EL (cell line): ENCODE measurements at places on chromosomes 2 and 18.

GRCh38 chr2:201126308-201127151 lies 10.6 kb downstream of the CFLAR start:
- DNase-seq: peak; percentile 63

- DNase-seq: no peak
These were observed 239.1 kb downstream of the HDAC4 start for GRCh38 chr2:239161711-239162140.

GRCh38 chr2:208280234-208280633 lies 14.2 kb downstream of the PIKFYVE start:
- DNase-seq: no peak

DNA sequence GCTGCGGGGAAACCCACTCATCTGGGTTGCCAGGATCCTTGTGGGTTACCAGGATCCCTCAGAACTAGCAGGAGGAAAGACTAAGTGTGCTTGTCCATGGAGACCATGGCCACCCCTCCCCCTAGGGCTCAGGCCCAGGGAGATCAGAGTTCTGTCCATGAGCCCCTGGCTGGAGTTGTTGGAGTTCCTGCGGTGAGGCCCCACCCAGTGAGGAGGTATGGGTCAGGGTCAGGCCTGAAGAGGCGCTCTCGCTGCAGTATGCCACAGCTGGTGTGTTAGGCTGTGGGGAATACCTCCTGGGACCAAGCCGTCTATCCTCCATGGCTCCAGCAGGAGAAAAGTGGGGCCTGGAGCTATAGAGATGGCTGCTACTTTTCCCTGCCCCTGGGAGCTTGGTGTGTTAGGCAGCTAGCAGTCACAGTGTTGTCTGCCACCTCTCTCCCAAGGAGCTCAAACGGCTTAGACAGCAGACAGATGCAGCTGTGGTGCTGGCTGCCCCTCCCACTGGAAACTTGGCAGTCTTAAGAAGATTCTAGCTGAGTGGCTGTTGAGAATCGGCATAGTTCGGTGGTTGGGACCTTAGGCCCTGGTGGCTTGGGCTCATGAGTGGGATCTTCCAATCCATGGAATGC lies 240.3 kb upstream of the CELF4 start:
- no peak for DNase-seq

GRCh38 chr18:32343634-32344033 lies 127.0 kb downstream of the GAREM1 start:
- no peak for DNase-seq

DNA sequence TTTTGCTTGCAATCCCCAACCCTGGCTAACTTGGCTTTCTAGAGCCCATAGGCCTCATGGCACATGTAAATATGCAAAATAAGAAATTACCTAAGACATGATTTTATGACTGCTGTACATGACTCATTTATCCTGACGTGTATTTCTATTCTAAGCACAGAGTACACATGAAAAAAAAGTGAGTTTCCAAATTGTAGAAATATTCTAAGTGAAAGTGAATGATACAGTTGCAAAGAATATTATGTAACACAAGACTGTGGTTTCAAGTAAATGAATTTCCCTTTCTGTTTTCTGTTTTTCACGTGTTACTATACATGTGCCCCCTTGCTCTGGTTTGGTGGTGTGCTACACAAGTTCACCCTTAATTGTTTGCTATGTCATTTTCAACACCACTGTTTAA lies 162.4 kb downstream of the LRP1B start:
- DNase-seq: no peak

- DNase-seq: no peak
These were observed 643.3 kb downstream of the SOCS6 start for GRCh38 chr18:70931942-70932814.

DNA sequence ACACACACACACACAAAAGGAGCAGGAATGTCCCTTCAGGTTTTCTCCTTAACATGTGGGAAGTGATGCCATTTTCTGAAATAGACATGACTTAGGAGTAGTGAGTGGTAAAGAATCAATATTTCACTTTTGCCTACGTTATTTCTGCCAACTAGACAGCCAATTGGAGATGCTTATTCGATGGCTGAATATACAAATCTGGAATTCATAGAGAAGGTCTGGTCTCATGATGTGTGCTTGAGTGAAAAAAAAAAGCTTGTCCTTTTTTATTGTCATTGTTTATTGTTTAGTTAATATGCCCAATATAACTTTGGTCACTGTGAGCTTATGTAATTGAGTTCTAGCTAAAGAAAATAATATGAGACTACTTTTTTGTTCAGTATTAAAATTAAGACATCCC lies 284.3 kb downstream of the GULP1 start:
- DNase-seq: no peak

DNA sequence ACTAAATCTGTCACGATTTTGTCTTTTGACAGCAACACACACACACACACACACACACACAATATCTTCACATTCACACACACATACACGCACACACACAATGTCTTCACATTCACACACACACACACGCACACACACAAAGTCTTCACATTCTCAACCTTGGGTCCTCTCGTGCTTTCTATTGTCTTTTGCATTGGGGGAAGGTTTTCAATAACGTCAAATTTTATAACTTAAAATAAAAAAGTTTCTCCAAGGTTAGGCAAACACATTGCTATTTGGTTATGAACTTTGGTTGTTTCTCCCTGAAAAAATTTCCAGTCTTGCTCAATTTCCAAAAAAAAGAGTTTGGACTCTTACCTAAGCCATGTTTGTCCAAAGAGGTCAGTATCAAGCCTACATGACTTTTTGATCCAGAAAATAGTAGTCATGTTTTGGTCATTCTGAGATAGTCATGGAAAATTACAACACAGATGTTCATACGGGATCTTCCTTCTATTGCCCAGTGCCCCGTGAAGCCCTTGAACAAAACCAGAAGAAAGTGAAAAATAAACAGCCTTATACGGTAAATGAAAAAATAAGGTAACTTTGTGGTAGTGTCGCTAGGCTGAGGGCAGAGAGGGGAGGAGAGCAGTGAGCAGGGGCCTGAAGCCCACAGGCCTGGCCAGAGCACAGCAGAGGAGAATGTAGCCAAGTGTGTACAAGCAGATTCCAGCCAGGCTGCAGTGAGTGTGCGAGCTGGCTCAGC lies 542.8 kb upstream of the ID2 start:
- DNase-seq: no peak

GRCh38 chr18:65567372-65567771 lies 183.4 kb upstream of the CDH7 start:
- no peak for DNase-seq

DNA sequence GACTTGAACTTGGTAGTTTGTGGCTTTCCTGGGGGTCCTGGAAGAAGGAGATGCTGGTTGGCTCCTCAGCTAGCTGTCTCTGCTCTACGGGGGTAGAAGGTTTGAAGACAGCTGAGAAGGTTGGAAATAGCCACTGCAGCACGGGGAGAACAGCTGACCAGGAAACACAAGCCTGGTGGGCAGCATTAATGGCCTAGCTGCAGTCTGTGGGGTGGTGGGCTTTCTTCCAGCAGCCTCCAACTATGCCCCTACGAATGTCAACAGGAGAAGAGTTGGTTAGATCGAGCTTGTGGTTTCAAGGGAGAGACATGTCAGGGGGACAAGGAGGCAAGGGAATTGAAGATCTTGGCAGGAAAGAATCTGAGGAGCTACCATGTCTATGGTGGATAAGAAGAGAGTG lies 38.9 kb downstream of the PMAIP1 start:
- no peak for DNase-seq
